Skin of body (tissue), 3 donors: ENCODE measurements at places on chromosomes 16 and 17. TPM values are rescaled to one million over a fixed set of nuclear protein-coding genes. Genes with fewer than 3 reads are reported as not detected.

- no peak for DNase-seq
Observed at GRCh38 chr17:80703142-80703478, 158.5 kb downstream of the RPTOR start.

DNA sequence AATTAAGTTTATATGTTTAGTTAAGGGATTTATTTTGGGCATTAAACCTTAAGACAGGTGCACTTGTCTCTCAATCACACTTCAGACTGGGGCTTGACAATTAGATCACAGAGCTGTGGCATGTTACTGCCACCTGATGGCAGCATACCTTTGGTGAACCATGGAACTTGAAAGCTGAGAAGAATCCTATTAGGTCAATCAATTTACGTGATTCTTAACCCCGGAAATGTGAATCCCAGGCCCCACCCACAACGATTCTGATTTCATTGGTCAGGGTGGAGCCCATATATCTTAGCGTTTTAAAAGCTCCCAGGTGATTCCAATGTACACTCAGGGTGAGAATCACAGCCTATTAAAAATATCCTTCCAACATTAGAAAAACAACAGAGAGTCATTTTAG, 91.0 kb downstream of the GSG1L start:
- no peak for DNase-seq

GRCh38 chr16:22348291-22348690, 26.1 kb downstream of the CDR2 start:
- no peak for DNase-seq

- no peak for DNase-seq
Observed at GRCh38 chr17:28097901-28098300, 55.4 kb downstream of the NLK start.

The GNG13 gene
- total RNA-seq, result not detected

The CTF1 gene
- 0.59 TPM for total RNA-seq
